ENCODE measurements at places on chromosomes 3 and 15.
A peak's percentile ranks its signal among the peaks of the same experiment; 100 is the strongest.

DNA sequence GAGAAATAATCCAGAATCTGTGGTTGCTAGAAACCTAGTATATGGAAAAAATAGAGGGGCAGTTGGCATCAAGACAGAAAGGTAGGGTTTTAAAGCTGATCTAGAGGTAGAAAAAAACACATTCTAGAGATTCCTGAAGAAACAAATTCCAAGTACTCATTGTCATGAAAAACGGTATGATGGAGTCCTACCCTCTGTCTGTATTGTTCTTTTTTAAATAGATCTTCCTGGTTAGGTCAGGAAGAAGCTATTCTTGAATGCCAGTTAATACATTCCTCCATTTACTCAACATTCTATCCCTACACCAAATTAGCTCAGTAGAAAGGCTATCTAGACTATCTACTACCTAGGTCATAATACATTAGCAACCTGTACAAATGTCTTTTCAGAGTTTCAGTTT lies 364.7 kb downstream of the FHIT start:
- DNase-seq, result no peak

- DNase-seq, result no peak
These were observed 76.3 kb upstream of the NR2F2 start for GRCh38 chr15:96254173-96254572.

- no peak for DNase-seq
These were observed 48.8 kb upstream of the TMCO5A start for GRCh38 chr15:37885651-37886050.

DNA sequence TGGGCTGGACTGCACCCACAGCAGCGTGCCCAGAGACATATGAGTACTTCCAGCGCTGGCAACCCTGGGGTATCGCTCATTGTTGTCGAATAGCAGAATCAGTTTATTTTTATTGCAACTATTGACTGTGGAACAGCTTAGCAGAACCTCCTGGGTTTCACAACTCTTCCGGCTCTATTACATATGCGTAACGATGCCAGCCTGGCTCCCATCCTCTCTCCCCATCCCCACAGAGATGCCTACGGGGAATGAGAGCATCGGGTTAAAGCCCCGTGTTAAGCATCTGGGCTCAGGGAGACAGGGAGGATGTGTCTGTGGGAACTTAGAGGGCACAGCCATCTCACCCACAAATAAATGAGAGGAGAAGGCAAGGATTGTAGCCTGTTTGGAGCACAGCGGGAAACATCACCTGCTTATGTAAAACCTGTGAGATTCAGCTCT lies 76.6 kb upstream of the DLG1 start:
- no peak for DNase-seq

- DNase-seq, result no peak
These were observed 151.2 kb downstream of the MYRIP start for GRCh38 chr3:39960515-39961191.

DNA sequence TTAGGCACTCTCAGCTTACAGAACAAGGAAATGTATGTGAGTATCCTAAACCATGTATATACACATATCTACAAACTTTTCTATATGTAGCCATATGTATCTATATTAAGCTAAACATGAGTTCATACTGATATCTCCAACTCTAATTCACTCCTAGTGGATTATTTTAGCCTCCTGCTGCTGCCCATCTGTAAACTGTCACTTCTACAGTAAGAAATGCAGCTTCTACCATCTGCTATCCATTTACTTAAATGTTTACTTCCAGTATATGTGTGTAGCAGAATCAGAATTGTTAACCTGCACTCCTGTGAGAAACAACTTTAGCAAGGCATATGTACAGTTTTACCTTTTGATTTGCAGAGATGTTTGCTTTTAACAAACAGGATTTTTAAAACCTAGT lies 478.5 kb upstream of the CBLB start:
- DNase-seq, result no peak

DNA sequence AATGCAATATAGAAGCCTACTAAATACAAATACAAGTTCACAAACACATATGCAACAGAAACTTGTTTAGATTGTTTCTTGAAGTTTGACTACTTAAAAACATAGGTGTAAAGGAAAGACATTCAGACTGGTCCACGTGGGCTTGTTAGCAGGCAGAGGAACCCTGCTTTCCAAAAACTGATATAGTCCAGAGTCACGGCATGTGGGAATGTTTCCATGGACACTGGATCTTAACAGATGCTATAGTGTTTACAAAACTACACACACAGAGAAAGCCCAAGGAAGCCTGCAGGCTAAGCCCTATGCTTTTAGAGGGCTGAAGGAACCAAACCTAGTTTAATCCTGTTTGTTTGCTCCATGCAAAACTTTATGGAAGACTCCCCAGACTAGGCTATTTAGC lies 45.2 kb upstream of the LRRC58 start:
- no peak for DNase-seq

GRCh38 chr3:128734523-128735189 lies 8.7 kb downstream of the RAB7A start:
- no peak for DNase-seq

DNA sequence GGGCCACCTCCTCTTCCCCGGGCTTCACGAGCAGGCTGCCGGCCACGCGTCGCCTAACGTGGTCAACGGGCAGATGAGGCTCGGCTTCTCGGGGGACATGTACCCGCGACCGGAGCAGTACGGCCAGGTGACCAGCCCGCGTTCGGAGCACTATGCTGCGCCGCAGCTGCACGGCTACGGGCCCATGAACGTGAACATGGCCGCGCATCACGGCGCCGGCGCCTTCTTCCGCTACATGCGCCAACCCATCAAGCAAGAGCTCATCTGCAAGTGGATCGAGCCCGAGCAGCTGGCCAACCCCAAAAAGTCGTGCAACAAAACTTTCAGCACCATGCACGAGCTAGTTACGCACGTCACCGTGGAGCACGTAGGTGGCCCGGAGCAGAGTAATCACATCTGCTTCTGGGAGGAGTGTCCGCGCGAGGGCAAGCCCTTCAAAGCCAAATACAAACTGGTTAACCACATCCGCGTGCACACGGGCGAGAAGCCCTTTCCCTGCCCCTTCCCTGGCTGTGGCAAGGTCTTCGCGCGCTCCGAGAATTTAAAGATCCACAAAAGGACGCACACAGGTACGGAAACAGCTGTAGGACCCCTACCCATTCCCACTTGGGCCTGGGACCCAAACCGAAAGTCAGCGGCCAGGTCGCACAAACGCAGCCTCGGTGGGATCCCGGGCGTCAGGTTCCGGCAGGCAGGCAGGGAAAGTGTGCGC lies 1.5 kb downstream of the ZIC1 start:
- DNase-seq, result no peak

- DNase-seq, result no peak
These were observed 2.1 kb downstream of the SCN5A start for GRCh38 chr3:38647217-38647970.

GRCh38 chr15:65101891-65102708 lies 12.9 kb downstream of the UBAP1L start:
- no peak for DNase-seq

DNA sequence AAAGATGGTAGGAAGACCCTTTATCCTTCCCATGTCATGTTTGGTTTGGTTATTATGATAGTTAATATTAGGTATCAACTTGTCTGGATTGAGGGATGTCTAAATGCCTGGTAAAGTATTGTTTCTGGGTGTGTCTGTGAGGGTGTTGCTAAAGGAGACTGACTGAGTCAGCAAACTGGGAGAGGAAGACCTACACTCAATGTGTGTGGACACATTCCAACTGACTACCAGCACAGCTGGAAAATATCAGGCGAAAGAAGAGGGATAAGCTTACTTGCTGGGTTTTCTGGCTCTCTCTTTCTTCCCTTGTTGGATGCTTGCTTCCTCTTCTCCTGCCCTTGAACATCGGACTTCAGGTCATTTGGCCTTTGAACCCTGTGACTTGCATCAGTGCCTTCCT lies 1227.6 kb upstream of the EPHA6 start:
- DNase-seq, result no peak

DNA sequence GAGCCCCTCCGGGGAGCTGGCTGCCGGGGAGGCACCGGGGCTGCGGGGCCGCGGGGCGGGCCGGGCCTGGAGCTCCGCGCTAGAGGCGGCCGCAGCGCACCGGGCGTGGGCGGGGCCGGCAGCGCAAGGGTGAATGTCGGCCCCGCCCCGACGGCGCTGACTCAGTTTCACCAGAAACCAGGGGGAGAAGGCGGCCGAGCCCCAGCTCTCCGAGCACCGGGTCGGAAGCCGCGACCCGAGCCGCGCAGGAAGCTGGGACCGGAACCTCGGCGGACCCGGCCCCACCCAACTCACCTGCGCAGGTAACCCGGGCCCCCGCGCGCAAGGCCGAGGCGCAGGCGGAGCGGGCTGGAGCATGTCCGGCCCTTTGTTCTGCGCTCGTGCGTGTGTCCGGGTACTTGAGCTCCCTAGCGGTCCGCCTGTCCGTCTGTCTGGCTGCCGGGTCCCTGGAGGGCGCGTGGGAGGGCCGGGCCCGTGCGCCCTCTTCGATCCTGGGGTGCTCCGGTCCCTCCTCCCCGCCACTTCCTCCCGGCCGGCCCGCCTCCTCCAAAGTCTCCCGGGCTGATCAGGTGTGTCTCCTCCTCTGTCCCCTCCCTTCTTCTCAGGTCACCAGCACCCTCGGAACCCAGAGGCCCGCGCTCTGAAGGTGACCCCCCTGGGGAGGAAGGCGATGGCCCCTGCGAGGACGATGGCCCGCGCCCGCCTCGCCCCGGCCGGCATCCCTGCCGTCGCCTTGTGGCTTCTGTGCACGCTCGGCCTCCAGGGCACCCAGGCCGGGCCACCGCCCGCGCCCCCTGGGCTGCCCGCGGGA lies at the start of gene SPINT1:
Gene SPINT1, plus strand, starts transcription at position 164 of the 811 bp plus-strand sequence. Its CDS starts 507 bp downstream, at position 671.
- peak; percentile 60 for DNase-seq

DNA sequence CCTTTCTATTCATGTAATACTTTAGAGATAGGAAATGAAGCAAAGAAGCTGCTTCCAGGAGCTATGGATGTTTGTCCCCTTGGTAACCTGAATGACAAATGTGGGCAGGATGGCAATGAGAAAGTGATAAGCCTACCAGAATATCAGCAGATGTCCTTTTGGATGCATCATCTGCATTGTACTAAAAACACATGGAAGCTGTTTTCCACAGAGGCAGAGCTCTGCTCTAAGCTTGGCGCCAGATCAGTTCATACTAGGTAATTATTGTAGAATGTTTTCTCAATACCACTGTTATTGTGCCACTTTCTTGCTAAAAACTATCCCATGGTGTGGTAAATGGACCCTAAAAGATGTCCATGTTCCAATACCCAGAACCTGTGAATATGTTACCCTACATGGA lies 100.2 kb downstream of the DTWD1 start:
- no peak for DNase-seq

GRCh38 chr15:29034593-29035335 lies 149.0 kb downstream of the APBA2 start:
- DNase-seq, result no peak

- DNase-seq, result no peak
These were observed 26.6 kb upstream of the ACAN start for GRCh38 chr15:88776646-88777045.

DNA sequence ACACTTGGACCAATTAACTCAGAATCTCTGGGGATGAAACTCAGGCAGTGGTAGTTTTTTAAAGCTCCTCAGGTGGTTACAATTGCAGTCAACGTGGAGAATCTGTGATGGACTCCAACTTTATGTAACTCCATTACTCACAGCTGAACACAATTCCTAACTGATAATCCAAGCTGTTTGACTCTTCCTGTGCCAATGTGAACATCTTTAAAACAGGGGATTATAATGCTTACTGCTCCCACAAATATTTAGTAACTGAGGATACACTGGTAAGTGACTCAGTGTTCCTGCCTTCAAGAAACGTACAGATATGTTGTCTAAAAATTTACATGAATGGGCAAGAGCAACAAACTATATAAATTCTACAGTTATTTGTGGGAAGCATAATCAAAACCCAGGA lies 85.6 kb downstream of the OSBPL10 start:
- DNase-seq, result no peak

DNA sequence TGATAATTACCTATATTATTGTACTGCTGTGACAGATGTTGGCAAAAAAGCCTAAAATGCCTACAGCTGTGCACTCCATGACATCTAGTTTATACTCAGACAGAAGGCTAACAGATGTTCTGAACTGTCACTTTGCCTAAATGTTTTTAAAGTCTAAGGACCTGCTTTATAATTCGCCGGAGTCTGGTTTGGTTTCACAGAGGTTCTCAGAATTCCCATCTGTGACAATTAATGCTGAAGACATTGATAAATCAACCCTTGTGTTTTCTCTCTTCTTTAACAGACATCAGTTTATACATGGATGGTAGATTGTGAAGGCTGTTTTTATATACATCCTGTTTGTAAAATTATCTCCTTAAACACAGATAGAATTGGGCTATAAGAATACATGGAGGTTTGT lies 19.8 kb upstream of the SOX2 start:
- DNase-seq, result no peak

DNA sequence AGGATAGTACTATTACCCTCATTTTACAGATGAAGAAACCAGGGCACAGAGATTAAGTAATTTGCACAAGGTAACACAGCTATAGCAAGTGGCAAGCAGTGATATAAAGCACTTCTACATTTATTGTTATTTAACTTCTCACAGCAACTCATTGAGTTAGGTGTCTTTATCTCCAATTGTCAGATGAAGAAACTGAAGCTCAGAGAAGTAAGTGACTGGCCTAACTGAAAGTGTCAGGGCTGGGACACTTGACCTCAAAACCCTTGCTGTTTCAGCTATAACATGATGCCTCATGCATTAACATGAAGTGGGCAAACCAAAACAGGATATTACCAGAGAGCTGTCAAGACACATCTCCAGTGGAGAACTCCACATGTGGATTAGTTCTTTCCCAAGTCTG lies 65.8 kb upstream of the LEKR1 start:
- no peak for DNase-seq
